Stimulated activated CD8-positive, alpha-beta memory T cell treated with anti-CD3 and anti-CD28 coated beads, Interleukin-4, amount 100 ng/mL, for 1 hour (primary cell): ENCODE measurements at places on chromosomes 16 and 17.

DNA sequence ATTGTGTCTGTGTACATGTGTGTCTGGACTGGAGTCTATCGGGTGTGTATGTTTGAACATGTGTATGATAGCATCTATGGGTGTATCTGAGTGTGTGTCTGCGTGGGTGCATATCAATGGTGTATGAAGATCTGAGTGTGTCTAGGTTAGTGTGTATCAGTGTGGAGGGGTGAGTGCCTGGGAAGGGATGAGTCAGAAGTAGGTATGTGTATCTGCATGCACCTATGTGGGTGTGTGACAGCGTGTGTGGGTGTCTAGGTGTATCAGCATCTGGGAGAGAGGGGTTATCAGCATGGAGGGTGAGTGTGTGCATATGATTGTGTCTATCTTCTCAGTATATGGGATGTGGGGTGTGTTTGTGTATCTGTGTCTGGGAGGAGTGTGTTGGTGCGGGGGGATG is 58.2 kb upstream of the LHX1 start:
- DNase-seq, result no peak

- DNase-seq, result no peak
These were observed 22.4 kb upstream of the TEKT1 start for GRCh38 chr17:6853764-6854442.

DNA sequence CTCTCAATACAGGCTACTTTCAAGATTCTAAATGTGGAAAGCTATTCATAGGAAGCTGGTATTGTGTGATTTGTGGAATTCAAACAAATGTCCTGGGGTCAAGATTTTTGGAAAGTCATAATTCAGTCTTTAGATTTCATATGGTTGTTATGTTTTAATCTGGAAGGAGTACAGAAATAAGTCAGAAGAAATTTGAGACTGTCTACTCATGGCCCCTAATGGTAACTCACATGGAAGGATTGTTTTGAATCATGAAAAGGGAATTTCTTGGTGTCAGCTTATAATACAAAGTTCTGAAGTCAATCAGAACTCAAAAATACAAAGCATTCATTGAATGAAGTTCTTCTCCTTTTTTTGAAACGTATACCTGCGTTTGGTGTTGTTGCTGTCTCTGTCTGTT is 3.1 kb downstream of the KCNJ2 start:
- DNase-seq, result no peak

DNA sequence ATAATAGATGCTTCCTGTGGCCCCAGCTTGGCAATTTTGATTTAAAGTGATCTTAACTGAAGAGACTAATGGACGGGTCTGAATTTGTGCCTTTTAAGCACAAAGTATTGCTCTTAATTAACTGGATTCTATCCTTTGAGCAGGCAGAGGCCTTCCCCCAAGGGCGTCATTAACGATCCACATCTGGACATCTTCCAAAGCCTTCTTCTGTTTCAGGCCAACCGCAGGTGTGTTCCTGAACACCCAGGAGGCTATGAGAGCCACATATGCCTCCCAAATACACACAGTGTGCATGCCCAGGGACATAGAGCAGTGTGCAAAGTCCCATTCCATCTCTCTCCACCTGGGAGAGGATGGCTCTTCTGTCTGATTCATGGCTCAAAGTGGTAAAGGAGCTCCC is 42.3 kb downstream of the MAPT start:
- no peak for DNase-seq

- DNase-seq, result no peak
These were observed 31.9 kb downstream of the RNF43 start for GRCh38 chr17:58385359-58385899.

- DNase-seq, result no peak
These were observed 1.7 kb downstream of the SMIM5 start for GRCh38 chr17:75634754-75635609.

GRCh38 chr16:48125888-48126287 is 29.9 kb downstream of the ABCC12 start:
- DNase-seq, result no peak

GRCh38 chr17:48295362-48296288 is 134.4 kb downstream of the SKAP1 start:
- DNase-seq, result no peak

DNA sequence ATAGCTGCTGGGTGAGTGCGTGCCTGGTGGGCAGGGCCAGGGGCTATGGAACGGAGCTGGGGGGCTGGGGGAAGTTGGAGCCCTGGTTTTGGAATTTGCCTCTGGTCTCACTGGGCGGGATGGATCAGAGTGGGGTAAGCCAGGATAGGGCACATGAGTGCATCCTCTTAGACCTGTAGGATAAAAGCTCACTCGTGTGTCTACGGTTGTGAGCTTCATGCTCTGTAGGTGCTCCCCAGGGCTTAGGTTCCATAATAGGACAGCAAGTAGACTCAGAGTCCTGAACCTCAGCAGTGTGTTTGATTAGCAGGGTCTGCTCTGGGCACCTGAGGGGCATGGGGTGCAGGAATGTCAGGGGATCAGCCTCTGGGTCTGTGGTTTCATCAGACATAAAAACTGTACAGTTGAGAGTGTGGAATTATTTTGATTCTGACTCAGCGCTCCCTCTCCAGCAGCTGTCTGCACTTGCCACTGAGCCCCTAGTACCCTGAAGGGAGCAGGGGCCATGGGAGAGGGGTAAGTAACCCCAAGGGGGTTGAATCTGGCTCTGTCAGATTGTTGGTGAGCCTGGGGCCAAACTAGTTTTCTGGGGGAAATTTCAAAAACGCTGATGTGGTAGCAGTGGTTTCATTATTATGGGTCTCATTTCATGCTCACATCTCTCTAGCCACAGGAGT is 84.2 kb upstream of the LGALS9 start:
- no peak for DNase-seq

GRCh38 chr17:74288785-74289184 is 14.8 kb downstream of the DNAI2 start:
- no peak for DNase-seq
